ENCODE measurements at places on chromosomes 7 and 10.

- no peak for DNase-seq
These were observed 108.0 kb downstream of the RNLS start for GRCh38 chr10:88474884-88475844.

- DNase-seq: no peak
These were observed 113.5 kb downstream of the ITGB8 start for GRCh38 chr7:20444030-20444800.

DNA sequence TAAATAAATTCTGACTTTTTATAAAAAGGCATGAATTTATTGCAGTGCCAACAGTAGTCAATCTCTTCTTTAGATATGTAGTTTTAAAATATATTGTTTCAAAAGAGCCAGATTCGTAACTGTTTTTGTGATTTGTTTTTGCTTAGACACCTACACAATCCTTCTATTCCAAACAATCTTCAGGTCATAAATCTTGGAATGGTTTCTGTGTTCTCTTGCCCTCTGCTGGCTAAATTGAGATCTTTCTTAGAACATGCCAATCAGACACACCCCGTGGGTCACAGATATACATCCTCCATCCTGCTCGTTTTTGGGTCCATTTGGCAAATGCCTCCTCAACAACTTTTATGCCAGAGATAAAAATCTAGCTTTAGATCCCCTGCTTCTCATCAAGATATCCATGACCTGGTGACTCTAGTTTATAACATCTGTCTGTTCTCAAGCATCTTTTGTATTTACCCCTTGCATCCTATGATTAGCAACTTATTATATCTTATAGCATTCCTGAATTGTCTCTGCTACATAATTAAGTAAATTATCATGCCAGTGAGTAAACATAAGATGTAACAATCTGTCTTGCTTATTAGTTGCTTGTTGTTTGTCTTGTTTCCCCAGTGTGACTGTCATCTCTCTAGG lies 35.3 kb upstream of the IFRD1 start:
- no peak for DNase-seq

DNA sequence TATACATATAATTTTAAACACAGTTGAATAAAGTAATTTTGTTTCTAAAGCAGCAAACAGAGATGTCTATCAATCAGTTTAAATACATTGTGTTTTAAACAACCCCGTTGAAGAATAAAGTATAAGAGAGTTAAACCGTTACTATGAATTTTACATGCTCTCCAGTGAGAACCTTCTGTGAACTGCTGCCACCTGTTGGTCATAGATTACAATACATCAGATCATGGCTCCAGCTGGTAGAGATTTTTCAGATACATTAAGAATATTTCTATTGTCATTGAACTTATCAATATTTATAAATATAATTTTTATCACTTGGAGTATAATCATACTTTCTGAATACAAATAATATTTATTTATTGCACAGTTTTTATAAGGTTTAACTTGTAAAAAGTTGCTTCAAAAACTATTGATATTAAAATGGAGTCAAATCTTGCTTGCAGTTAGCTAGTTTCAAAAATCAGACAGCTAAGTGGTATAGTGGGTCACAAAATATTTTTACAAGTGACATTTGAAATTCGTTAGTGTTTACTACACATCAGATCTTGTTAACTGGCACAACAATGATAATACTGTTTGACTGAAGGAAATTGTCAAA lies 561.2 kb upstream of the PHF14 start:
- no peak for DNase-seq

DNA sequence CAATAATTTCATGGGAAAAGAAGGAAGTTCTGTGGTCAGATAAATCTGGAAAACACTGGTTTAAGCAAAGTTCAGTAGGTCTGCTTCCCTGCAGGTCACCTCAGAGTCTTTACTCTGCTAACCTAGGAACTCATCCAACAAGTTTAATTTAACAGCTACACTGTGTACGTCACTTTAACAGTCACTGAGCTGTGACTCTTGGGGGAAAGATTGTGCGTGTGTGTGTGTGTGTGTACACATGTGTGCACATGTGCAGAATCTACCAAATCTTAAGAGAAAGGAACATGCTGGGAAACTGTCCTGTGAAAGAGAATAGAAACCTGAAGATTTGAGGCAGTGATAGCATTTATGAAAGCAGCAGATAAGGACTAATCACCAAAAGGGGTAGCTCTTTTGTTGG lies 62.6 kb downstream of the IKZF1 start:
- DNase-seq: no peak

GRCh38 chr10:81116201-81116600 lies 578.5 kb downstream of the SH2D4B start:
- no peak for DNase-seq

- no peak for DNase-seq
These were observed 156.7 kb upstream of the BET1 start for GRCh38 chr7:94160719-94161435.

DNA sequence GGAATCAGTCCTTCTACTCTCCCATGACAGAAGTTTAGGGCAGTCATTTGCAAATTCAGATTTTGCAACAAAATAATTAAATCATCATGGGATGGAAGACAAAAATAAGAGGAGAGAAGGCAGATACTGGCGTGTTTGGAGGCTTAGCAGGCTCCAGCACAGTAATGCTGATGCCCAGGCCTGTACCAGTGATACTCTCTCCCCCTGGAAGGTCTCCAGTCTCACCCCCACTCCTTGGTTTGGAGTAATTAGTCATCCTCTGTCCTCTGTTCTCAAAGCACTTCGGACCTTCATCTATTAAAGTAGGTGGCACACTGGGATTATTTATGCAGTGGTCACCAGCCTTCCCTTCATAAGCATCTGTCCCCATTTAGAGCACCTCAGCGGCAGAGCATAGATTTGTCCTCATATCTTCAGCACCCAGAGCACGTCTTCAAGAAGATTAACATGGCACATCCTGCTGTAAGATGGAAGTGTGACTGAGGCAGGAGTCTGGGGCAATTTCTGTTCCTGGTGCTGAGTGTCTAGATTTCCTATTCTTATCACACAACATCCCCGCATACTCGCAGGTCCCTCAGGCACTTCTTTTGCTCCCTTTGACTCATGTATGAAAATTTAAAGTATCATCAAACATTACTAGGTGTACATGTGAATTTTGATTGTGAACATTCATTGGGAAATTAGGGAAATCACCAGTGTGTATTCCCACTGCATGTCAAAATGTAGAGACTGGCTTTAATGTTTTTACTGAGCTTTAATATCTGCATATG lies 31.3 kb upstream of the TRIL start:
- no peak for DNase-seq

- DNase-seq: no peak
These were observed 78.9 kb downstream of the CACNA2D1 start for GRCh38 chr7:82364671-82365070.

DNA sequence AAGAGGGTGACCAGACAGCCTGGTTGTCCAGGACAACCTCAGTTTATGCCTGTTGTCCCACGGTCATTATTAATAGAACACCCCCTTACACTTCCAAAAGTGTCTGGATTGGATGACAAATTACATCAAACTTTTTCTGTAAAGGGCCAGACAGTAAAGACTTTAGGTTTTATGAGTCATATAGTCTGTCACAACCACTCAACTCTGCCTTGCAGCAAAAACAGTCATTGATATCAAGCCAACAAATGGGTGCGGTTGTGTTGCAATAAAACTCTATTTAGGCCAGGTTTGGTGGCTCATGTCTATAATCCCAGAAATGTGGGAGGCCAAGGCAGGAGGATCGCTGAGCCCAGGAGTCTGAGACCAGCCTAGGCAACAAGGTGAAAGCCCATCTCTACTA lies 66.7 kb upstream of the ATP6V0A4 start:
- DNase-seq: no peak

- DNase-seq: peak; percentile 87
These were observed 588 bp upstream of the PAOX start for GRCh38 chr10:133378251-133379096.

DNA sequence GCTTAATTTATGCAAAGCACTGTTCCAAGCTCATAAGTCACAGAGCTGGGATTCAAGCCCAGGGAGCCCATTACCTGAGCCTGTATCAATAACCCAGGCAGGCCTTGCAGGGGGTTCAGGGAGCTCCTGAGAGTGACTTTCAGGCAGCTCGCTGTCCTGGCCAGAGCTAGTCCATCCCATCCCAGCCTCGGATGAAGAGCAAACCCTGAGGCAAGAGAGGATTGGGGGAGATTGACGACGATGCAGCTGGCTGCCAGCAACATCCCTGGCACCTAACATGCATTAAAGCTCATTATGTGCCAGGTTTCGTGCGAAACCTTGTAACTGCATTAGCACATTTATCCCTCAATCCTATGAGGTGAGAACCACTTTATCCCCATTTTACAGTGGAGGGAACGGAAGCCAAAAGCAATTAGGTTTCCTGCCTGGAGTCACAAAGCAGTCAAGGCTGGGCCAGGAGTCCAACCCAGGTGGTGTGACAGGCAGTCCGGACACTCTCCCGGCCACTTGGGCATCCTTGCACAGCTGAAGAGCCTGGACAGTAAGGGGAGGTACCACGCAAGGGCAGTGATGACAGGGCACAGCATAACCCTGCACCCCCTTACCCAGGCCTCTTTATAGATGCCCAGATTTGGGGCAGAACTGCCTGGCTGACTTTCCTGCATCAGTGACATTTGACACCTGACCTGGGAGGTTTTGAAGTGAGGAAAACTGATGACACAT lies 129.8 kb upstream of the CHST15 start:
- no peak for DNase-seq

- DNase-seq: no peak
These were observed 48.1 kb upstream of the PLEKHA1 start for GRCh38 chr10:122326385-122326784.

GRCh38 chr10:37125921-37126320 lies 523 bp downstream of the ANKRD30A start:
- no peak for DNase-seq

GRCh38 chr10:120760253-120760652 lies 90.9 kb upstream of the WDR11 start:
- no peak for DNase-seq

- DNase-seq: no peak
These were observed 220.9 kb upstream of the PLXDC2 start for GRCh38 chr10:19595212-19595845.

GRCh38 chr10:97228130-97228774 lies 42.5 kb upstream of the SLIT1 start:
- no peak for DNase-seq

DNA sequence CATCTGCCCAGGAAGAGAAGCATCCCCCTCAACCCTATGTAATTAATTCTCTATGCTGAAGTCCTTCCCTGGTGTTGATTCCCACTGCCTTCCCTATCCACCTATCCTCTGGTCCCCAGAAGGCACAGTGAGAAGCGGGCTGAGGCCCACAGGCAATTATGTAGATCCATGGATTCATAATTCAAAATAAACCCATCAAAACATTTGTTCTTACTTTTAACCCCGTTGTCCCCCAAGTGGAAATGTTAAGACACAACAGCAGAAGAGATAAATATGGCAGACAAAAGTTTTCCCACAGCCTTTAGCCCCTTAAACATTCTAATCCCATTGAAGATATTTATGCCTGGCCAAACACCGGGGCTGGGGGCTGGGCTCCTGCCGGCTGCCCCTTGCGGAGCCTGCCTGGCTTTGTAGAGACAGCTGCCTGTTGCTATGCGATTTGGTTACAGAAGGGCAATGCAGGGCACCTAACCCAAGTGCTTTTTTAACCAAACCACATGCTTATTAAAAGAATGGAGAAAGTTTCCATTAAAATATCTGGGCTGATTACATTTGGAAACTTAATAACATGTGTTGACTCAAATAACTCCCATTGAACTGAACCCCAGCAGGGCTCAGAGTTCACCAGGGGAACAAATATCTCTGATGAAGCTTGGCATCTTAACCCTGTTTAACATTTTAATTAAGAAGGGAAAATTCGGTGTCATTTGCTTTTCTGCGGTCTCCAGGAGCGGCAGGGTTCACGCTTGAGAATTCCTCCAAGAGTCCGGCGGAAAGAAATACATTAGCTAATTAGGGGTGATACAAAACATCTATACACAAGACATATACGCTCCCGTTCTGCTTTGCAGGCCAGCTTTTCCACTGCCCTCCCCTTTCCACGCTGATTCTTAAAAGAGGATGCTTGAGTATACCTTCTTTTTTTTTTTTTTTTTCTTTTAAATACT lies 110.8 kb upstream of the FGFR2 start:
- no peak for DNase-seq

- no peak for DNase-seq
These were observed 34.8 kb upstream of the TNPO3 start for GRCh38 chr7:129089521-129090212.

- no peak for DNase-seq
These were observed 282.9 kb downstream of the ADARB2 start for GRCh38 chr10:1454428-1454827.

DNA sequence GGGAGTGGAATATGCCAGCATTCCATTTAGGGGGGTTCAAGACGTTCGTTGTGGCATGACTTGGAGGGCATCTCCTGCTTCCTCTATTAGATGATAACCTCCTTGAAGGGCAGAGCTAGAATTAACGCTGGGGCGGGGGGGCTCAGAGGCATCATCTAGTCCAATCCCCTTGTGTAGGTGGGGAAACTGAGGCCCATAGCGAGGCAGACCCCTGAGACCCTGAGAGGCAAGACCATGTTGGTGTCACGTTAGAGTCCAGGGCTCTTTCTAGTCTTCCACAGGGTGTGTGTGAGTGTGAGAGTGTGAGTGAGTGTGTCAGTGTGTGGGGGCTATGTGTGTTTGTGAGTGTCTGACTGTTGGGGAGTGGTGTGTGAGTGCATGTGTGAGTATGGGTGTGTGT lies 29.3 kb upstream of the NUB1 start:
- no peak for DNase-seq

DNA sequence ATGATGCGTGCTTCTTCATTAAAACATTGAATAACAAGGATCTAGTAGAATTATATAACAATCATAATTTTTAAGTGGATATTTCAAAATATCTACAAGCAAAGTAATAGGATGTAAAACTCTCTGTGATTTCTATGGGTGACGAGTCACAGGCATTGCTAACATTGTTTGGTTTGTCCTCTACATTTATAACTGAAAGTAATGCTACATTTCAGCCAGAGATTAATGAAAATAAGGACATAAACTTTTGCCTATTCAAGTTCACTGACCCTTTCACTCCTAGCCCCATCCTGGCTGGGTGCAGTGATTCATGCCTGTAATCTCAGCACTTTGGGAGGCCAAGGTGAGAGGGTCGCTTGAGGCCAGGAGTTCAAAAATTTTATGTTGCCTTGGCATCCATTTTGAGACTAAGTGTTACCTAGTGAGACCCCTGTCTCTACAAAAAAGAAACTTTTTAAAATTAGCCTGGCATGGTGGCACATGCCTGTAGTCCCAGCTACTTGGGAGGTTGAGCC lies 38.4 kb upstream of the HSPA12A start:
- DNase-seq: no peak

Measured in heart left ventricle (tissue), 16 donors.